Activated T-cell treated with anti-CD3 and anti-CD28 coated beads, Interleukin-2, amount 50 U/mL, for 4 hours (primary cell): ENCODE measurements at places on chromosomes 1 and 21.

DNA sequence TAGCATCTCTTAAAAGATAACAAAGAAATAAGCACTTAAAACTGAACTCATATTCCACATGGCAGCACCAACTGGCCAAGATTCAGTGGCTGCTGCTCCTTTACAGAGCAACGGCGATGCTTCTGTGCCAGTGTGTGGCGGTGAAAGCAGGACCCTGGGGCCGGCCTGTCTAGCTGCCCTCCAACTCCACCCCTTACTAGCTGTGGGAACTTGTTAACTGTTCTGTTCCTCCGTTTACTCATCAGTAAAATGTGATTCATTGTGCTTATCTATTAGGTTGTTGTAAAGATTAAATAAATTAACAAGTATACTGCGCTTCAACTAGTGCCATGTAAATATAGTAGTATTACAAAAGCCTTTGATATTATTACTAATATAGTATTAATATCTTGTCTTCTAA lies 133.2 kb downstream of the GDAP2 start:
- DNase-seq = no peak

- no peak for DNase-seq
Observed at GRCh38 chr1:56404066-56404465, 175.3 kb downstream of the PLPP3 start.

- DNase-seq = peak; percentile 63
Observed at GRCh38 chr1:27045973-27046558, 33.4 kb upstream of the TENT5B start.

DNA sequence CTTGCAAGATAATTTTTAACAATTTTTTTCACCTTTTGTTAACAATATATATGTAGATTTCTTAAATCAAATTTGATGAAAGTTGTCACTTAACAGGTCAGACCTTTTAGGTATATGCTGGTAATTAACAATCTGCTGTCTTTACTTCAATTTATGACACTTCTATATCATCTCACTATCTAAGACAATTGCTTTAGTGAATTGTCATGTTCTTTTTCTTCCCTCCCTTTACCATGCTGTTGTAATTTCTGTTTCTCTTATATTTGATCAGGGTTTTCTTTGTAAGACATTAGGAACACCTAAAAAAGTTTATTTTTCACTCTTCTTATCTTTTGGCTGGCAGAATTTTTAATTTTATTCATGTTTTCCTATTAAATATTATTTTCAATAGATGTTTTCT lies 2.0 kb downstream of the IFI16 start:
- DNase-seq = no peak

GRCh38 chr21:28099001-28099705 lies 893.5 kb downstream of the LTN1 start:
- no peak for DNase-seq

GRCh38 chr1:199054694-199055093 lies 415.9 kb downstream of the PTPRC start:
- no peak for DNase-seq
